ENCODE measurements at places on chromosomes 2 and 18. TPM values are rescaled to one million over a fixed set of nuclear protein-coding genes. Genes with fewer than 3 reads are reported as not detected.

The CD207 gene
- total RNA-seq = not detected

The FLACC1 gene
- total RNA-seq = 0.98 TPM

GRCh38 chr18:39802648-39803229, 2152.3 kb upstream of the PIK3C3 start:
- no peaks in the 10 kb centered on the region for H3K36me3 ChIP-seq
- H3K27ac ChIP-seq = no peak overlapping the region
- no peak overlapping the region for H3K4me3 ChIP-seq

The TMEM17 gene
- total RNA-seq = 3.3 TPM

DNA sequence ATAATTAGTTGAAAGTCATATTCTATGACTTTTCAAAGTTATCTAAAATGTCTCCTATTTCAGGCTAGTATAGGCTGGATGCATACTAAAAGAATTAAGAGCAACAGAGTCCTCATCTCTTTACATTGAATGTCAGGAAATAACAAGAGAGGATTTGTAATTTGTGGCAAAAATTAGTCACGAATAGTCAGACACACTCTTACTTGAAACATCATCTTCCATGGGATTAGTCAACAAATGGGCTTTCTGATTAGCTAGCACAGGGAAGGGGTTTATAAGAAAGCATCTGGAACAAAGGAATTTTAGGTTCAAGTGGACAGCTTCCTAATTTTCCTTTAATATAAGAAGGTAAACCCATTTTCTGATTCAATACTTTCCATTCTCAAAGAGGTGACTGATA, 330.3 kb upstream of the MEX3C start:
- no peak for DNase-seq
- H3K27ac ChIP-seq = no peak overlapping the region
- no peak overlapping the region for H3K4me3 ChIP-seq
- H3K4me1 ChIP-seq = no peaks in the 10 kb centered on the region
